ENCODE measurements at places on chromosomes 7 and 10. TPM values are rescaled to one million over a fixed set of nuclear protein-coding genes. Genes with fewer than 3 reads are reported as not detected.
A peak's percentile ranks its signal among the peaks of the same experiment; 100 is the strongest.

- H3K27me3 ChIP-seq: no peaks in the 10 kb centered on the region
- H3K4me3 ChIP-seq: peak overlapping the region; percentile 80
- H3K4me1 ChIP-seq: peaks cover 14% of the 10 kb centered on the region
- DNase-seq: no peak
These were observed 1.2 kb downstream of the HSPA14 start for GRCh38 chr10:14839305-14839695.

GRCh38 chr7:138513344-138513871 is 53.3 kb downstream of the TRIM24 start:
- H3K4me1 ChIP-seq: no peaks in the 10 kb centered on the region
- peaks cover 26% of the 10 kb centered on the region for H3K36me3 ChIP-seq
- no peak for DNase-seq
- H3K4me3 ChIP-seq: no peak overlapping the region

PALD1 gene
- 5.2 TPM for total RNA-seq

DNA sequence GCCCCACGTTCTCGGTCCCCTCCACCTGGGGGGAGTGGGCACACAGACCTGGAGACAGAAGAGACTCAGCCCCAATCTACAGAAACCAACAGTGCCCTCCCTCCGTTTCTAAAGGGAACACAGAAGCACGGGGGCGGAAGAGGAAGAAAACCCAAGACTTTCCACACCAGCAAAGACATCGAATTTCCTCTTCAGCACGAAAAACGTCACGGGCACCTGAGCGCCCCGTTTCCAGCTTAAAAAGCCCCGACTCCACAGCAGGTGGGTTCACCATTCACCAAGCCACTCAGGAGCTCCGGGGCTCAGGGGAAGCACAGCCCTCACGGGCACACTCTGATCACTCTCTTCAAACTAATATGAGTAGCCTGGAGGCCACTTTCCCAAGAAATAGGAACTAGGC is 19.6 kb downstream of the NUDT1 start:
- no peaks in the 10 kb centered on the region for H3K27me3 ChIP-seq
- no peaks in the 10 kb centered on the region for H3K36me3 ChIP-seq
- H3K4me3 ChIP-seq: no peak overlapping the region

GRCh38 chr7:31688996-31689395 is 2.0 kb downstream of the PPP1R17 start:
- no peaks in the 10 kb centered on the region for H3K36me3 ChIP-seq
- no peak overlapping the region for H3K27ac ChIP-seq
- H3K4me3 ChIP-seq: no peak overlapping the region
- H3K4me1 ChIP-seq: no peaks in the 10 kb centered on the region
- peaks cover 59% of the 10 kb centered on the region for H3K27me3 ChIP-seq

PON1 gene
- total RNA-seq: not detected

DNA sequence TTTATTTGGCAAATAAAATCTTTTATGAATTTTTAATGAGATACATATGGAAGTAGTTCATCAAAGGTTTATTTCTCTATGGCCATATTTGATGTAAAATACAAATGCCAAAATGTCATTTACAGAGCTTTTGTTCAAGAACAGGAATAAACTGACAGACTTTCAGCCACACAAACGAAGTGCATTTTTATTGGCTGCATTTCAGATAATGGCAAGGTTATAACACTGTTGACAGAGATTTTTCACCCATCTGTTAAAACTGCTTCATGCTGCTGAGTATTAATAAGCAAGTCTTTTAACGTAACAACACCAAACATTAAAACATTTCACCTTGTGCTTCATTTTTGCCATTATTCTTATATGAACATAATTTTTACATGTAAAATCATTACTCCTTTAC is 254.4 kb downstream of the ANKRD7 start:
- no peaks in the 10 kb centered on the region for H3K36me3 ChIP-seq
- no peak overlapping the region for H3K4me3 ChIP-seq
- H3K27ac ChIP-seq: no peak overlapping the region
- H3K27me3 ChIP-seq: no peaks in the 10 kb centered on the region

ZDHHC16 gene
- 29.1 TPM for total RNA-seq

SPDYE2 gene
- not detected for total RNA-seq

DNA sequence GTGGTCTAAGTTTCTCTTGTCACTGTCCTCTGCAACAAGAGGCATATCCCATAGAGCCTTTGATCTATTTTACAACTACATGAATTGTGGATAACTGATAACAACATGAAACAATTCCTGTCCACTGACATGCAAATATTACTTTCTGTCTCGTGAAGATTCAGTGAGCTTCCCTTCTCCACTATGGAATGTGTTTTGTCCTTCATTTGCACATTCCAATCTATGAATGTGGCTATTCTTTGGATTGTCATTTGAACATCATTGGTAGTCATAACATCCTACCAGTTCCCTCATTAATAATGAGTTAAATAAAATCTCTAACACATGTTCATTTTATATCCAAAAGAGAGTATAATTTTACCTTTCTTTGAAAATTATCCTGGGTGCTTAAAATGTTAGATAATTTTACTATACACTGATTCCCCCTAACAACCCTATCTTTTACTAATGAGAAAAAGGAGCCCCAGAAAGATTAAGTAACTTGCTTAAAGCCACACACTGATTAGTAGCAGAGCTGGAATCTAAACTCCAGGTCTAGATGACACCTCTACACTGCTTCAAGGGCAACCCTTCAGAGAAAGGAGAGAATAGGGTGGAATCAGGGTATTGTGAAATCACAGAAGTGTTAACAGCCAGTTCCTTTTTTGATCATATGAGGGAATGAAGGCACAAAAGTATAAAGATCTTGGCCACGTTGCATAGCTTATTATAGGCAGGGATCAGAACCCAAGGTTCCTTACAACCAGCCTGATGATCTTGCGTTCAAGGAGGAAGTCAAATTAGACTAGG is 39.1 kb downstream of the PDE1C start:
- H3K4me1 ChIP-seq: no peaks in the 10 kb centered on the region
- no peaks in the 10 kb centered on the region for H3K27me3 ChIP-seq
- H3K36me3 ChIP-seq: no peaks in the 10 kb centered on the region
- no peak overlapping the region for H3K4me3 ChIP-seq

UNCX gene
- not detected for total RNA-seq

FAM237B gene
- total RNA-seq: not detected

DNA sequence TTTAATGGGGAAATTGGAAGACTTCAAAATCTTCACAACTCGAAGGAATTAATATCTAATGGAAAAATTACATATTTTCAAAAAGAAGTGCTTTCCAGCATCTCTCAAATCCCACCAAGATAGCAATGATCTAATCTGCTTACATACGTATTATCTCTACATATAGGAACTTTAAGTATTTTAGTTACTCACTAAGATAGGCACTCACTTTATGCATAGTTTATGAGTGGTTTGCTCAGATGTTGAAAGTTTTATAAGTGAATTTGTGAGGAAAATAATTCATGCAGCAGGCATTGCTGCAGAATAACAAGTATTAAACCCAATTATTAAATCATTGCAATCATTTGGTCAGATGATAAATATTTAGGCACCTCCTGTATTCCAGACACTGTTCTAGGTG is 2.3 kb upstream of the CYTH3 start:
- no peaks in the 10 kb centered on the region for H3K36me3 ChIP-seq
- no peaks in the 10 kb centered on the region for H3K27me3 ChIP-seq
- peaks cover 28% of the 10 kb centered on the region for H3K4me1 ChIP-seq
- no peak overlapping the region for H3K4me3 ChIP-seq
- no peak for DNase-seq

CACNA2D1 gene
- total RNA-seq: 3.2 TPM

KLHDC10 gene
- 46.4 TPM for total RNA-seq

DNA sequence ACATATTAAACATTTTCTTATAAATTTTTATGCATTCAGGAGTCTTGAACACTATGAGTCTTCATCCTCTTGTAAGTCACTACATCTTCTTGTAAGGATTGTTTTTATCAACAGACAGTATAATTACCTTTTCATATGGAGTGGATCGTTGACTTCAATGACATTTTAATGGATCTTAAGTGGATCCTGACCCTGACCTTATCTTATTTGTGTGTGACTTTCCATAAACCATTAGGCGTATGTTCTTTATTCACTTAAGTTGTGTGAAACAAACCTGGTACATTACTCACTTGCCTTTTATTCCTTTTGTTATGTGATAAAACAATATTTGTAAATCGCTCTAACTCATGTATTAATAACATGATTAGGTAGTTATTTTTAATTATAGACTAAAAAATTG is 18.5 kb upstream of the SEMA3C start:
- peaks cover 34% of the 10 kb centered on the region for H3K4me1 ChIP-seq
- DNase-seq: no peak
- H3K27me3 ChIP-seq: no peaks in the 10 kb centered on the region
- H3K27ac ChIP-seq: no peak overlapping the region
- no peak overlapping the region for H3K4me3 ChIP-seq

- no peak overlapping the region for H3K27ac ChIP-seq
- no peaks in the 10 kb centered on the region for H3K27me3 ChIP-seq
- peaks cover 11% of the 10 kb centered on the region for H3K4me1 ChIP-seq
- no peak overlapping the region for H3K4me3 ChIP-seq
- H3K36me3 ChIP-seq: peaks cover 8% of the 10 kb centered on the region
These were observed 5.7 kb upstream of the ARPC1B start for GRCh38 chr7:99368750-99369389.

ASCC1 gene
- 129 TPM for total RNA-seq

KBTBD2 gene
- 56.7 TPM for total RNA-seq

DNA sequence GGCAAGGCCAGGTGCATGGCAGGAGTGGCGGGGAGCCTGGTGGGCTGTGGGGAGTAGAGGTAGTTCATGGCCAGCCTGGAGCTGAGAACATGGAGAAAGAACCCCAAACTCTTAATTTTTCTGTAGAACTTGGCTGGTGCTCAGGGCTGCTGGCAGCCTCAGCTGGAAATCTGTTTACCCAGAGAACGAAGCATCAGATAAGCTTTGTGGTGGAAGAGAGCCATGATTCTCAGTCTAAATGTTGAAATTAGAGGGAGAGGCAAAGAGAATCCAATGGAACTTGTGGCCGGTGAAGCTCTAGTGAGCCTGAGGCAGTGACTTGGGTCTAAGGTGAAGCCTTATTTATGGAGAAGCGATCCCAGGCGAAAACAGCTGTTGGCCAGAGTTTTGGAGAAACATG is 126.4 kb downstream of the CCDC3 start:
- H3K4me3 ChIP-seq: no peak overlapping the region
- H3K4me1 ChIP-seq: no peaks in the 10 kb centered on the region

DNA sequence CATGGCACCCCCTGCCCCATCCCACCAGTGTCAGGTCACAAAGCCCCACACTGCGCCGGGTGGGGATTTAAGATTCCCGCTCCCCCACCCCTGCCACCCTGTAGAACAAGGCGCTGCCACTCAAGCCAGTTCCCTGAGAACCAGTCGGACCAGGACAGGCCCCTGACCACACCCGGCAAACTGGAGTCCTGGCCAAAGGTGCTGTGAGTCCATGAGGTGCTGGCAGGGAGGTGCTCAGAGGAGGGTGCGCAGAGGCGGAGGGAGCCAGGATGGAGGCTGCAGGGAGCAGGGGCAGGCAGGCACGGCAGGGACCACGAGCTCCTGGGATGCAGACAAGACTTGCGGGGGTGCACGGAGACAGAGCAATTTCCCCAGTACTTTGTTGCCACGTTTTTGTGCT is 19.7 kb upstream of the GDI2 start:
- H3K27ac ChIP-seq: no peak overlapping the region
- H3K27me3 ChIP-seq: no peaks in the 10 kb centered on the region
- peak; percentile 73 for DNase-seq
- no peaks in the 10 kb centered on the region for H3K36me3 ChIP-seq
- H3K4me3 ChIP-seq: peak overlapping the region; percentile 45

All from PC-9 (cell line).